Ascending aorta (tissue), 2 donors: ENCODE measurements at places on chromosomes 2 and 18.

DNA sequence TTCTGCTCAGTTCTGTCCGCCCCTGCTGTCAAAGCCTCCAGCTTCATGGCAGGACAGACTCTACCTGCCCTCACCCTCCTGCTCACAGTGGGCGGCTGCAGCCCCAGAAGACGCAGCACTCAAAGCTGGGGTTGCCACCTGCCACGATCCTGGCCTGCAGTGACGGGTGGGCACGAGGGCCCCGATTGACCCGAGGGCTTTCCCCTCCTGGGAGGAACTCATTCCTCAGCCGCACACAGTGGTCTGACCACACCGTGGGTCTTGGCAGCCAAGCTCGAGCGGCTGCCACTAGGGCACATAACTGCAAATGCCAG lies 47.1 kb downstream of the HS6ST1 start:
- H3K27ac ChIP-seq = no peak overlapping the region
- H3K4me1 ChIP-seq = no peaks in the 10 kb centered on the region
- H3K27me3 ChIP-seq = no peaks in the 10 kb centered on the region
- H3K4me3 ChIP-seq = no peak overlapping the region
- DNase-seq = peak; percentile 60

DNA sequence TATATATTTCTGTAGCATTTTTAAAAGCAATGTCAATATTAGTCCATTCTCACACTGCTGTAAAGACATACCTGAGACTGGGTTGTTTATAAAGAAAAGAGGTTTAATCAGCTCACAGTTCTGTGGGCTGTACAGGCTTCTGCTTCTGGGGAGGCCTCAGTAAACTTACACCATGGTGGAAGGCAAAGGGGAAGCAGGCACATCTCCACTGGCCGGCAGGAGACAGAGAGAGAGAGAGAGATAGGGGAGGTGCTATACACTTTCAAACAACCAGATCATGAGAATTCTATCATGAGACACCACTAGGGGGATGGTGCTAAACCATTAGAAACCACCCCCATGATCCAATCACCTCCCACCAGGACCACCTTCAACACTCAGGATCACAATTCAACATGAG lies 43.1 kb downstream of the CHMP3 start:
- H3K27me3 ChIP-seq = no peaks in the 10 kb centered on the region
- DNase-seq = no peak
- no peak overlapping the region for H3K27ac ChIP-seq
- no peaks in the 10 kb centered on the region for H3K36me3 ChIP-seq
- H3K4me3 ChIP-seq = no peak overlapping the region

DNA sequence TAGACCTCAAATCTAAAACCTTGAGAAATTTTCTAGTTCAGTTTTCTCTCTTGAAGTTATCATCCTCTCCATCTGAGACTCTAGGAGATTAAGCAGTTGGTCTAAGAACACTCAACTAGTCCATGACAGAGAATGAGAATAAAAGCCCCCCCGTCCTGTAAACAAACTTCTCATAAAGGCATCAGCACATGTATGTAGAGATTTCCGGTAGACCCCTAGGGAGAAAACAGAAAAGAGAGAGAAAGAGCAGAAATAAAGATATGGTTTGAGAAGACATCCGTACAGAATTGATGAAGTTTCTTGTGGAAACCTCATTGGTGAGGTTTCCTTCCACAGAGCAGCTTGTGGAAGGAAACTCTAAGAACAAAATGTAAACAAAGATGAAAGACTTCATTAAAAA lies 3.2 kb upstream of the GPR155 start:
- no peak for DNase-seq
- H3K4me1 ChIP-seq = peaks cover 3% of the 10 kb centered on the region
- no peaks in the 10 kb centered on the region for H3K27me3 ChIP-seq
- H3K27ac ChIP-seq = no peak overlapping the region

DNA sequence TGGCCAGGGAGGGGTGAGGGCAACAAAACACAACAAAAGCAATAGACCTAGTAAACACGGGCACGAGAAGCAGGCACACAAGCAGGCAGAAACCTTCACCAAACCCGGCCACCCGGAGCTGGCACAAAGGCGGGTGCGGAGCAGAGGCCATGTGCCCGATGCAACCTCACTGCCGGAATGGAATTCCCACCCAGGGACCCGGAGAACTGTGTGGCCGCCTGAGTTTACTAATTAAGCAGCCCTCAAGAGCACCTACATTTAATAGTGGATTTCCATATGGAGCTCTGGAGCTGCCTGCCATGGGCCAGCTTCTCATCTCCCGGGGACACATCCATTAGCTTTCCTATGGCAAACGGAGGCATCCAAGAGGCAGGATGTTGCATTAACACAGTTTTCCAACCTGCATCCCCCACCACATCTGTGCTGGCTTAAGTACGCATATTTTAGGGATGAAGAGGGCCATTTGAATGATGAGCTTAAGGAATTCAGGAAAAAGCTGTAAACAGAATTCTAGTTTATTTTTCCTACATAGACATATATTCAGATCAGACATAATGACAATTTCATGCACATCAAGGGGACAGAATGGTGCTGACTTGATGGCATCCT lies 104.5 kb upstream of the SMIM21 start:
- no peaks in the 10 kb centered on the region for H3K36me3 ChIP-seq
- no peak for DNase-seq
- H3K4me3 ChIP-seq = no peak overlapping the region
- no peaks in the 10 kb centered on the region for H3K4me1 ChIP-seq
- H3K27ac ChIP-seq = no peak overlapping the region

GRCh38 chr2:4618141-4618540 lies 914.8 kb downstream of the DCDC2C start:
- no peaks in the 10 kb centered on the region for H3K27me3 ChIP-seq
- H3K36me3 ChIP-seq = no peaks in the 10 kb centered on the region
- no peak for DNase-seq
- no peaks in the 10 kb centered on the region for H3K4me1 ChIP-seq
- no peak overlapping the region for H3K4me3 ChIP-seq

DNA sequence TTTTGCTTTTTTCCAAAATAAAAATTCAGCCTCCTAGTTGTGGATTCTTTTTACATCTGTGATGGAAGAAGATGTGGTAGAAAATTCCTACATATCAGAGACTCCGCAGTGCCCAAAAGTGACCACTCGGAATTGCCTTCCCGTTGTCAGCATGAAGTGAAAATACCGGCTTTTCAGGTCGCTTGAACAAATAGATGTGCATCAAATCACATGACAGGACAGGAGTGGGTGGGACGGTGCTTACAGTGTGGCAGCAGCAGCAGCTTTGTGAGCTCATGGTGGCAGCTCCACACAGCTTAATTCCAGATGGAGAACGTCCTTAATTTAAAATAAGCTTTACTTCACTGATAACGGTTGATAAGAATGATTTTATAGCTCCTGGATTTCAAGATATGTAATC lies 20.3 kb downstream of the SALL3 start:
- H3K27ac ChIP-seq = no peak overlapping the region
- no peaks in the 10 kb centered on the region for H3K36me3 ChIP-seq
- H3K4me3 ChIP-seq = no peak overlapping the region
- DNase-seq = no peak
- H3K27me3 ChIP-seq = no peaks in the 10 kb centered on the region
